ENCODE measurements at places on chromosomes 5 and 9.
A peak's percentile ranks its signal among the peaks of the same experiment; 100 is the strongest.

DNA sequence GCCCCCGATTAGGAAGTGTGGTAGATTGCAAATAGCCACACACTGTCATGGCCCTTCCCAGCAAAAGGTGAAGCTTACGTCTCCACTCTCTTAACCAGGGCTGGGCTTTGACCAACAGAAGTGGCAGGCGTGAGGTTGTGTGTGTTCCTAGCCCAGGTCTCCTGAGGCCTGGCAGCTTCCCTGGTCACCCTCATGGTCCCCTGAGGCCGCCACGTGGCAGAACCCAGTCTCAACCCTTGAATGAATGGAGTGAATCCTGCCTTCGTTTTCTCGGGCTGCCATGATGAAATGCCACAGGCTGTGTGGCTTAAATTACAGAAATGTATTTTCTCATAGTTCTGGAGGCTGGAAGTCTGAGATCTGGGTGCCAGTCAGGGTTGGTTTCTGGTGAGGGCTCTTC is 370.4 kb downstream of the IRX2 start:
- no peak for DNase-seq

- no peak for DNase-seq
Measured at GRCh38 chr5:158152136-158152535, 293.2 kb upstream of the CLINT1 start.

DNA sequence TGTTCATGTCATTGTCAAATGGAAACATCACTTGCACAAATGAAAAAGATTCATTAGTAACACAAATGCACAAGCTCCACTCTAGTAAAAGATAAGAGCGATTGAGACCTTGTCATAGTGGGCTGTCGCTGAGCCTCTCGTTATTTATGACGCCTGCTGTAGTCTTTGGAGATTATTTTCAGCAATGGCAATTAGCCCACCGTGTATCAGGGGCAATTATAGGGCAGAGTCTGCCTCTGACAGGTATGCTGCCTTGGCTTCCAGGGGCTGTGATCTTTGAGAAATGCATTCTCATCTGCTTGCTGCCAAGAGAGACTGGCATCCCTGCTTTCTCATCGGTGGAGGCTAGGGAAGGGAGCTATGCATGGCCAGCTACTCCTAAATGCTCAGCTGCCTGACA is 426.8 kb upstream of the CLINT1 start:
- no peak for DNase-seq

DNA sequence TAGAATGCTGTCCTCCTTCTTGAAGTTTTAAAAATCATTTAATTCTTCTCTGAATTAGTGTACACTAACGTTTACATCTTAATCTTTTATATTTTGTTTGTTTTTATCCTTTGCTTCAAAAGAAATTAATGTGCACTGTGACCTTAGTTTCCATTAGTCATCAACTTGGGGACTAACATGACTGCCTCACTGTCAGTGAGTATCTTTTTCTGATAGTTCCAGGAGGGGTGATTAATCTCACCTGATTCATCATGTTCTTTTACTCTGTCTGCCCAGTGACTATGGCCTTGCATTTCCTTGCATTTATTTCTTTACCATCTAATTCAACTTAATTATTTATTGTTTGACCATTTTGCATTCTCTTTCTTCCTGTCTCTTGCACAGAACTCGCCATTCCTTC is 33.4 kb upstream of the NR3C1 start:
- DNase-seq: no peak

- no peak for DNase-seq
Measured at GRCh38 chr9:121929893-121930875, 162.9 kb downstream of the TTLL11 start.

DNA sequence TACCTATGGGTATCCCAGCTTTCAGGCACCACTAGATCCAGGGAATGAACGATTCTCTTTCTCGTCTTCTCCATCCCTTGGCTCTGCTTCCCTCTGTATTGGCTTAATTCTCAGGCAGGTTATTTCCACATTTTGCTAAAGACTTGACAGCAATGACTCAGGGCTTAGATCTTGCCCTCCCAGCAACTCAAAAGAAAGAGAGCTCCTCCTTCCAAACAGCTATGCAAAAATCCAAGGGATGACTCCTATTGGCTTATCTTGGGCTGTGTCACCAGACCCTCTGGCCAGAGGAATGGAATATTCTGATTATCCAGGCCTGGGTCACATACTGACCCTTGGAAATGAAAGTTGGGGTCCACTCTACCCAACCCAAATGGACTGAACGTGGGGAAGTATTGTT is 270.2 kb downstream of the NTRK2 start:
- no peak for DNase-seq

DNA sequence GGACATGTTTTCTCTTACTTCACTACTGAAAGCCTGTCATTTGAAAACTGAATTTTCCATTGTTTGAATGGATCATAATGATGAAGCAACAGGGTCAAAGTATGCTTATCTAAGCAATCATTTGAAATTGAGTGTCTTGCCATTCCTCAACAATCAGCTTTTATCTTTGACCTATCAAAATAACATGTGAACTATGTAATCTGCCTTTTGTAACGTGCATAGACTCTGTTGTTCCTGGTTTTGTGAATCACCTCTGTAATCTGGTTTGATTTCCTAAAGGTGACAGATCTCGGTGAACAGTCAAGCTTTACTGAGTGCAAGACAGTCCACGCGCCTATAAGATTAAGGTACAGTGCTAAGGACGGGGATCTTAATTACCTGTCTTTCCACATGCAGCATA is 3.3 kb downstream of the MEF2C start:
- DNase-seq: no peak

GRCh38 chr9:88391236-88391635 is 3.0 kb downstream of the SPIN1 start:
- no peak for DNase-seq

DNA sequence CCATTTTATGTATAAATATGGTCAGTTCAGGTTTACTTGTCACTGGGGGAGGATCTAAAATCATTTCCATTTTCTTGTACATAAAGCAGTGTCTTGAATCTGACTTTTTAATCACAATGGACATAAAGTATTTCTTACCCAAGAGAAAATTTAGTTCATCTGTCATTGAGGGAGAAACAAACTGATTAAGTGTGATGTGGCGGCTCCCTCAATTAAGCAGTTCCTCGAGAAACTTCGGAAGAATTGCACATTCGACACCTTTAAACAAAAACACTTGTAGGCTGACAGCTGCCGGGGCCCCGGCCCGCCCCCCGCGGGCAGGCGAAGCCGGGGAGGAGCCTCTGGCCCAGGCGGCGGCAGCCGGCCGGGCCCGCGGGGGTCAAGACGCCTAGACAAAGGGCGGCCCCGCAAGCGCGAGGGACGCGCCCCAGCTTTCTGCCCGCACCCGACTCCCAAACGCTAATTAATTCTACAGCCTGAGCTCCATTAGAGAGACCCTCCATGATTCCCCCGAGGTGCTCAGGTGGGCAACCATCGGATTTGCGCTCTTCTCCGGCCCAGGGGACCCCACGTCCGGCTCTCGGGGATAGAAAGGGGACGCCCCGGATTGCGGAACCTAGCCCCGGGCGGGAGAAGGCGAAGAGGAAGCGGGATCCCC is 750 bp downstream of the TRIM36 start:
- no peak for DNase-seq

DNA sequence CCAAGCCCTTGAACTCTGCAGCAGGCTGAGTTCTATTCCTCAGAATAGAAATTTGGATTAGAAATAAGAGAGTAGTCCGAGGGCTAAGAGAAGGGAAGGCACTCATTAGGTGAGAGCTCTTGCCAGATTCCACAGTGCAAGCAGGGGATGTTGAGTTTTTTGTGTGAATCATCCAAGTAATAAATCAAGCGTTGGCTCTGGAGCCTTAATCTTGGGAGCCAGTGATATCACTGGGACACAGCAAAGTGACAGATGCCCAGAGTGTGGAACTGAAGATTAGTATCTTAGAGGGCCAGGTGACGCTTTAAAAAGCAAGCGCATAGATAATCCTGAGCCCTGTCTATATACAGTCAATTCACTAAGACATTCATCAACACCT is 60.3 kb downstream of the FOXD1 start:
- no peak for DNase-seq

GRCh38 chr9:88777498-88778312 is 213.6 kb upstream of the S1PR3 start:
- no peak for DNase-seq

GRCh38 chr9:26243029-26243697 is 564.9 kb upstream of the TUSC1 start:
- no peak for DNase-seq

DNA sequence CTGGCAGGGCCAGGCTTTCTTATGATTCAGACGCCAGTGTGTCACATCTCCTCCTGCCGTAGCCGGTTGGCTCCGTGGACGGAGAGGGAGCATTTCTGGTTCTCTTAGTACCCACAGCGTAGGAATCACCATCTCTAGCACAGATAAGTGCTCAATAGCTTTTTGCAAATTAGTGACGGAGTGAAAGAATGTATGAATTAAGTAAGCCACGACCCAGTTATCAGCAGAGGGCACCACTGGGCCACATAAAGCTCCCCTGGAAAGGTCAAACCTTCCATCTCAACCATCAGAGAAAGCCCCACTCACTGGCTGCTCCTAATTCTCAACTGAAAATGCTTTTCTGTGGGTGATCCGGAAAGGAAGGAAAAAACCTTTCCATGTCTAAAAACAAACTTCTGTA is 317.0 kb upstream of the ADCY2 start:
- DNase-seq: no peak

- no peak for DNase-seq
Measured at GRCh38 chr9:1514250-1514649, 464.1 kb downstream of the DMRT2 start.

GRCh38 chr5:123227216-123227615 is 138.2 kb downstream of the PRDM6 start:
- DNase-seq: no peak

DNA sequence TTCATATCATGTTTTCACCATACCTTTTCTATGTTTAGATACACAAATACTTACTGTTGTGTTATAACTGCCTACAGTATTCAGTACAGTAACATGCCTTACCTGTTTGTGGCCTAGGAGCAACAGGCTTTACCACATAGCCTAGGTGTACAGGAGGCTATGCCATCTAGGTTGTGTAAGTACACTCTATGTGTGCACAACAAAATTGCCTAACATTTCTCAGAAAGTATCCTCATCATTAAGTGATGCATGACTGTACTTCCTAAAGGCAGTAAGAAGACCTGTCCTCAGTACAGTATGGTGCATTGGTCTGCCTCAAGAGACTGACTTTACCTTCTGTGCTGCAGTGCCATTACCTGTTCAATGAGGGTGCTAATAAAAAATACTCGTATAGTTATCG is 7.9 kb downstream of the TXN start:
- no peak for DNase-seq

- no peak for DNase-seq
Measured at GRCh38 chr5:7493081-7493480, 97.1 kb downstream of the ADCY2 start.

DNA sequence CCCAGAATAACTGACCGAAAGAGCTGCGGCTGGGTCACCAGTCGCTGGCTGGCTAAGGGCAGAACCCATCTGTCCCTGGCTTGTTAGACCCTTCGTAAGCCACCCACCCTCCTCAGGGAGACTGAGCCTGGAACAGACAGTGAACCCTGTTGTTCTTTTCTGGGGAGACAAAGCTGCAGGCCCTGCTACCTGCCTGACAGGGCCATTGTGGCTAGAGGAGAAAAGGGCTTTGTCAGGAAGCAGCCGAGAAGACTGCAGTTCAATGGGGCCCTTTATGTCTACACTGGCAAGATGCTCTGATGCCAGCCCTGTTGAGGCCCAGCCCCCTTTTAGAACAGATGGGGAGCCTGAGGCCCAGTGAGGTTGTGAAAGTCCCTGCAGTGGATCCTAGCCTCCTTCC is 3.7 kb upstream of the NIPAL4 start:
- DNase-seq: no peak

DNA sequence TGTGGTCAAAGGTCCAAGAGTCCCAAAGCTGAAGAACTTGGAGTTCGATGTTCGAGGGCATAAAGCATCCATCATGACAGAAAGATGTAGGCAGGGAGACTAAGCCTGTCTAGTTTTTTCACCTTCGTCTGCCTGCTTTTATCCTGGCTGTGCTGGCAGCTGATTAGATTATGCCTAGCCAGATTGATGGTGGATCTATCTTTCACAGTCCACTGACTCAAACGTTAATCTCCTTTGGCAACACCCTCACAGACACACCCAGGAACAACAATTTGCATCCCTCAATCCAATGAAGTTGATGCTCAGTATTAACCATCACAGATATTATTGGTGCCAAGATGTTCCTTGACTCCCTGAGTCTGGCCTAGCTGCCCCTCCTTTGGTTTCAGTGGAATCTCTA is 530.8 kb upstream of the CLINT1 start:
- DNase-seq: no peak

GRCh38 chr5:178940569-178941360 is at the start of gene ZNF454:
ZNF454 (plus strand) TSS chr5:178941198; CDS start chr5:178942792, 1,594 bp downstream.
- peak; percentile 89 for DNase-seq

- no peak for DNase-seq
Measured at GRCh38 chr5:88279584-88279983, 10.9 kb upstream of the TMEM161B start.

DNA sequence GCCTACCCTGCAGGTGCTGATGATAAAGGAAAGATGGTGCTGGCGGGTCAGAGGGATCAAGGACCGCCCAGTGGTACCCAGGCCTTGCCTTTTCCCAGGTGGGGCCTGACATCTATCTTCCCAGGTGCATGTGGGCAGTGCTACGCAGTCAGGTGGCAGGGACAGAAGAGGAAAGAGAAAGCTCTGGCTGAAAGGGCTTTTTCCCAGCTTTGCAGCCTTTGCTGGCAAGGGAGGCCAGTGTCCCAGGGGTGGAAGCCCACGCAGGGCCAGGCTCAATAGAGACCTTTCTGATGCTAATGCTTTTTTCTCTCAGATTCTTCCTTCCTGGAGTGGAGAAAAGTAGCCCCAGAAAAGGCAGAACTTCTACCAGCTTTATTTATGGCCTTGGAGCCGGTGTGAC is 36.7 kb downstream of the FABP6 start:
- DNase-seq: no peak

- DNase-seq: no peak
Measured at GRCh38 chr5:175814691-175815090, 56.7 kb upstream of the CPLX2 start.

DNA sequence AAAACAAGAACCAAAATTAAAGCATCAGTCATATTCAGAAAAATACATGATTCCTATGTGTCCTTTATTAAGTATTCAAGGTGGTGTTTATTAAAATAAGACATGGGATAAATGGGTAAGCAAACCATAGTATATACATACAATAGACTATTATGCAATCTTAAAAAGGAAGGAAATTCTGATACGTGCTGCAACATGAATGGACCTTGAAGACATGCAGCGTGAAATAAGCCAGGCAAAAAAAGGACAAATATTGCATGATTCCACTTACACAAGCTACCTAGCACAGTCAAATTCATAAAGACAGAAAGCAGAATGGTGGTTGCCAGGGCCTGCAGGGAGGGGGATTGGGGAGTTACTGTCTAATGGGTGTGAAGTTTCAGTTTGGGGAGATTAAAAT is 127.7 kb downstream of the DMAC1 start:
- DNase-seq: no peak
